Left ventricle myocardium inferior (tissue), 1 donor: ENCODE measurements at places on chromosomes 5 and 9. TPM values are rescaled to one million over a fixed set of nuclear protein-coding genes. Genes with fewer than 3 reads are reported as not detected.

GRCh38 chr9:83906144-83906543 lies 15.1 kb downstream of the KIF27 start:
- no peak for DNase-seq
- H3K27me3 ChIP-seq = no peaks in the 10 kb centered on the region
- H3K4me1 ChIP-seq = no peaks in the 10 kb centered on the region
- H3K27ac ChIP-seq = no peak overlapping the region
- no peaks in the 10 kb centered on the region for H3K36me3 ChIP-seq
- H3K4me3 ChIP-seq = no peak overlapping the region

- no peaks in the 10 kb centered on the region for H3K4me1 ChIP-seq
- no peak for DNase-seq
- H3K27ac ChIP-seq = no peak overlapping the region
- H3K4me3 ChIP-seq = no peak overlapping the region
- H3K27me3 ChIP-seq = no peaks in the 10 kb centered on the region
These were observed 1651.5 kb downstream of the EFNA5 start for GRCh38 chr5:106019261-106019660.

- H3K27ac ChIP-seq = no peak overlapping the region
- no peaks in the 10 kb centered on the region for H3K27me3 ChIP-seq
- H3K4me3 ChIP-seq = no peak overlapping the region
- no peak for DNase-seq
These were observed 98.4 kb upstream of the CAST start for GRCh38 chr5:96563816-96564215.

SLC6A7 gene
- not detected for total RNA-seq

ARID3C gene
- total RNA-seq = not detected

PCDHA9 gene
- total RNA-seq = not detected

GRCh38 chr9:101860920-101861319 lies 122.5 kb upstream of the GRIN3A start:
- no peaks in the 10 kb centered on the region for H3K36me3 ChIP-seq
- H3K4me1 ChIP-seq = no peaks in the 10 kb centered on the region
- H3K27me3 ChIP-seq = no peaks in the 10 kb centered on the region
- no peak overlapping the region for H3K27ac ChIP-seq
- DNase-seq = no peak

TTC23L gene
- total RNA-seq = not detected

- H3K36me3 ChIP-seq = peaks cover 20% of the 10 kb centered on the region
- H3K27ac ChIP-seq = peak overlapping the region; percentile 91
- no peaks in the 10 kb centered on the region for H3K27me3 ChIP-seq
- no peak for DNase-seq
- H3K4me3 ChIP-seq = peak overlapping the region; percentile 89
- H3K4me1 ChIP-seq = peaks cover 33% of the 10 kb centered on the region
These were observed 1.1 kb downstream of the HEXB start for GRCh38 chr5:74685979-74686631.

GRCh38 chr9:33447799-33448553 lies 583 bp upstream of the AQP3 start:
- no peaks in the 10 kb centered on the region for H3K27me3 ChIP-seq
- H3K4me1 ChIP-seq = peaks cover 34% of the 10 kb centered on the region
- H3K27ac ChIP-seq = peak overlapping the region; percentile 83
- peak overlapping the region; percentile 72 for H3K4me3 ChIP-seq
- DNase-seq = no peak

DNA sequence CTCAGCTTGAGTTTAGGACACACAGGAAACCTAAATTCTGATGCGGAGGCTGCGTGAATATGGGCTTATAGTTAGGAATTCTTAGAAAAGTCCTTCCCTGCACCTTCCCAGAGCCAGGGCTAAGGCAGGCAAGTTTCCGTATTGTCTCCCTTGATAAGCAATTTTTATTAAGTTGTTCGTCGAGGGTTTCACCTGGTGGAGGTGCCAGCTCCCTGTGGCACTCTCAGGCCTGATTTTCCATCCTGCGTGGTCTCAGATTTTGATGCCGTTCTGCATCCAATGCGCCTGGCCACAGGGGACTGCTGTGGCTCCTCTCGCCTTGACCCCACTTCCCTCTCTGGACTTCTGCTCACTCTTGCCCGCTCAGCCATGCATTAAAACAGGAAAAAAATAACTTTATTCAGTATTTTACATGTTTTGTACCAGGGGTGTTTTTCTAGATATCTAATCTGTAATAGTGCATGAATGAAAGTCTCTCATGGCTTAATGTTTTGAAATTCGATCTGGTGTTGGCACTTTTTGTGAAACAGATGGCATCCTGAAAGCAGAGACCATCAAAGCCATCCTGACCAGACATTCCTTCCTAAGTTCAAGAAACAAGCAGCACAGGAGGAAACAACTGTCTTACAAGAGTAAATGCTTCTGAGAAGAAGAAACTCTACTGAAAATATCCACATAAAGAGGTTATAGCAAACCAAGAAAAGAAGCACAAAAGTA lies 50.7 kb downstream of the TRIP13 start:
- no peak overlapping the region for H3K27ac ChIP-seq
- peaks cover 66% of the 10 kb centered on the region for H3K27me3 ChIP-seq
- H3K36me3 ChIP-seq = no peaks in the 10 kb centered on the region
- no peak overlapping the region for H3K4me3 ChIP-seq
- DNase-seq = no peak

- H3K27ac ChIP-seq = no peak overlapping the region
- no peaks in the 10 kb centered on the region for H3K27me3 ChIP-seq
- no peak for DNase-seq
These were observed 53.8 kb downstream of the GCNT1 start for GRCh38 chr9:76512826-76513225.

- no peaks in the 10 kb centered on the region for H3K27me3 ChIP-seq
- no peaks in the 10 kb centered on the region for H3K36me3 ChIP-seq
- no peak for DNase-seq
- no peaks in the 10 kb centered on the region for H3K4me1 ChIP-seq
- H3K27ac ChIP-seq = no peak overlapping the region
These were observed 125.2 kb downstream of the WDR41 start for GRCh38 chr5:77366717-77367500.

DNAH5 gene
- 0.14 TPM for total RNA-seq

DNA sequence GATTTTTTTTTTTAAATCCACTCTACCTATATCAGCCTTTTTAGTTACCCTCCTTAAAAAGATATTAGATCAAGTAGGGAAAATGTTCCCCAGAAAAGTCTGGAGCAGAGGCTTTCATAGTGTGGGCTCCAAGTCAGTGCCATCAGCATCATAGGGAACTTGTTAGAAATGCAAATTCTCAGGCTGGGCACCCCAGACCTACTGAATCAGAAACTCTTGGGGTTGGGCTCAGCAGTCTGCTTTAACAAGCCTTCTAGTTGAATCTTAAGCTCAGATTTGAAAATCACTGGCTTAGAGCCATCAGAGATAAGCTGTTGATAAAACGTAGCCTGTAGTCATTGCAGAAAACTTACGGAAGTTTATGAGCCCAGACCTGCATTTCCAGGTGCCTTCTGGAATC lies 140.1 kb downstream of the TMEM38B start:
- no peak overlapping the region for H3K4me3 ChIP-seq
- H3K36me3 ChIP-seq = no peaks in the 10 kb centered on the region
- no peak overlapping the region for H3K27ac ChIP-seq
- peaks cover 7% of the 10 kb centered on the region for H3K4me1 ChIP-seq
- H3K27me3 ChIP-seq = no peaks in the 10 kb centered on the region
- DNase-seq = no peak

DNA sequence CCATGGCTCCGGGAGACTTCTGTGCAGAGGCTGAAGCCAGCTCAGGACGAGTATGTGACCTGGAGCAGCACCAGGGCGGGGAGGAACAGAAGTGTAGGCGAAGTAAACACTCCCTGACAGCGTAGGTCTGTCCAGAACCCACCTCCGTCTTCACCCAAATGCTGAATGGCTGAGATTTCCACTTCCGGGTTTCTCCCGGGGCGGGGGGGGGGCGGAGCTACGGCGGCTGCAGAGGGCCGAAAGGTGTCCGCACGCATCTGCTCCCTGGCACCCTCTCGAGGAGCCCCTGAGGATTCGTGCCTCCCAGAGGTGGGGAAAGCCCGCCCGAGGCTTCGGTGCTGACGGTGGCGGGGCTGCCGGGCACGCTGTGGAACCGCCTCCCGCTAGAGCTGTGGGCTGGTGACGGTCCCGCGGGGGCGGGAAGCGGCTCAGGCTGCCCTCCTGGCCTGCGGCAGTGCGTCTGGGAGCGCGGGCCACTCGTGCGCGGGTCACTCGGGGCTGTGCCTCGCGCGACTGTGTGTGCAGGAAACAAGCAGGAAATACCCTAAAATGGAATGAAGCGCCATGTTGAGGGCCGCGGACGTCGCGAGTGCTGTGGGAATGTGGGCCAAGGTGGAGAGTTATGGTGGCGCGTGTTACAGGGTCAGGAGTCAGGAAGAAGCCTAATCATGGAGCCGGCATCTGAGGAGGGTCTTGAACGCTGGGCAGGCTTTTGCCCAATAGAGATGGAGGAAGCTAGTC lies 1425.4 kb downstream of the FOXD4L5 start:
- H3K4me1 ChIP-seq = no peaks in the 10 kb centered on the region
- H3K27me3 ChIP-seq = no peaks in the 10 kb centered on the region
- H3K36me3 ChIP-seq = no peaks in the 10 kb centered on the region
- DNase-seq = peak; percentile 33
- H3K27ac ChIP-seq = peak overlapping the region; percentile 69

DNA sequence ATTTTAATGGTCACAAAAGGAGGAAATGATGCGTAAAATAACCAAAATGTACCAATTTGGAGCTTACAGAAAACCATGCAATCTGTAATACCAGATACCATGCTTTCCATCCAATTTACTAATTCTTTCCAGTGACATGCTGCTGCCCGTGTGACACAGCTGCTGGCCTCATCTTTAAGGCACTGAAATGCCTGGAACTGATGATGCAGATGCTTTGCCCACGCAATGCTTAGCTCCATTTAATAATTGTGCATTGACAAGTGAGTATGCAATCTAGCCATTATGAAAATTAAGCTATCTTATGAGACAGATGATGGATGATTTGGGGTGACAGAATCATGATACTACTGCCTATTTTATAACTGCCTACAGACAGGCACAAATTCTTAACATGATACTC lies 169.2 kb upstream of the CTNND2 start:
- H3K4me1 ChIP-seq = no peaks in the 10 kb centered on the region
- no peaks in the 10 kb centered on the region for H3K27me3 ChIP-seq
- H3K27ac ChIP-seq = no peak overlapping the region
- no peak for DNase-seq
- no peak overlapping the region for H3K4me3 ChIP-seq

ABLIM3 gene
- 122 TPM for total RNA-seq

CCL27 gene
- 0.41 TPM for total RNA-seq

GRCh38 chr5:98121036-98121936 lies 652.2 kb upstream of the RGMB start:
- H3K36me3 ChIP-seq = no peaks in the 10 kb centered on the region
- DNase-seq = no peak
- H3K27me3 ChIP-seq = no peaks in the 10 kb centered on the region
- H3K4me1 ChIP-seq = no peaks in the 10 kb centered on the region
- no peak overlapping the region for H3K4me3 ChIP-seq
